Esophagus mucosa (tissue), 1 donor: ENCODE measurements at places on chromosomes 3 and 15. TPM values are rescaled to one million over a fixed set of nuclear protein-coding genes. Genes with fewer than 3 reads are reported as not detected.

DNA sequence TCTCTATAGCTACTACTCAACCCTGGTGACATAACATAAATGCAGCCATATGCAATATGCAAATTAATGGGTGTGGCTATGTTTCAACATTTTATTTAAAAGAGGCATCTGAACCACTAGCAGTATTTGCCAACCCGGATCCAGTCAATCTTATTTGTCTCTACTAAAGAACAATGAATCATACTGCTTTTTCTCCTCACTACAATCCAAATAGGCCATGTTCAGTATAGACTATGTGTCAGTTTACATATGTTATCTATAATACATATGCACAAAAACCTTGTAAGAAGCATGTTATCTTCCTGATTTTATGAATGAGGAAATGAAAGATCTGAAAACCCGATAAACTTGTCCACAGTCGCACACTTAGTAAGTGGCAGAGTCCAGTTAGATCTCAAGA is 125.7 kb downstream of the STAG1 start:
- peak; percentile 79 for ATAC-seq

- ATAC-seq = no peak
These were observed 142.4 kb upstream of the KCNMB2 start for GRCh38 chr3:178393824-178394223.

DNA sequence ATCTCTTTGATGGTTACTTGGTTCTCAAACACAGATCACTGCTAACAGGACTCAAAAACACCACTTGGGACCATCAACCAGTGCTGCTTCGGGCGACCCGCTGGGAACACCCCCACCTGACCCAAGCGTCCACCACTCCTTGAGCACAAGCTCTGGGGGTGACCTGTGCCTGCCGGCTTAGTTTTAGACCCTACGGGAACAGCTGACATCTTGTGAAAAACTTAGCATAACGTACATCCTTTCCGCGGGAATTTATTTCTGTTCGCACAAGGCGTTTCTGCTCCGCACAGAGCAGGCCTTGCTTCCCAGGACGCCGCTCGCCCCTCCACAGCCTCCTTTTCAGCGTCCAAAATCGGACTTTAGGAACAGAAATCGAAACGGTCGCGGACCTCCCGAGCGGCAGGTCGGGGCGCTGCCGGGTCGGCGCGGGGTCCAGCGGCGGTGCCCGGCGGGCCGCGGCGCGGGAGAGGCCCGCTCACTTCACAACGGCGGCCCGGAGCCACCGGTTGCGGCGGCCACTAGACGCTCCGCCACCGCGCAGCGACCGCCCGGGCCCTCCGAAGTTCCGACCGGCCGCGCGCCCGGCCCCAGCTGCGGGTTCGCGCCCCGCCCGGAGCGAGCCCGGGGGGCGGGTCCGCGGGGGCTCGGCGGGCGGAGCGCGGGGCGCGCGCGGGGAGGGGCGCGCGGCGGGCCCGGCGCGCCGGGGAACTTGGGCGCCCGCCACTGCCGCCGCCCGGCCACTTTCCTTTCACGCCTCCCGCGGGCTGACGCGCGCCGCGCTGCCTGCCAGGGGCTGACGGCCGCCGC is 959 bp downstream of the SFMBT1 start:
- ATAC-seq = peak; percentile 63

DNA sequence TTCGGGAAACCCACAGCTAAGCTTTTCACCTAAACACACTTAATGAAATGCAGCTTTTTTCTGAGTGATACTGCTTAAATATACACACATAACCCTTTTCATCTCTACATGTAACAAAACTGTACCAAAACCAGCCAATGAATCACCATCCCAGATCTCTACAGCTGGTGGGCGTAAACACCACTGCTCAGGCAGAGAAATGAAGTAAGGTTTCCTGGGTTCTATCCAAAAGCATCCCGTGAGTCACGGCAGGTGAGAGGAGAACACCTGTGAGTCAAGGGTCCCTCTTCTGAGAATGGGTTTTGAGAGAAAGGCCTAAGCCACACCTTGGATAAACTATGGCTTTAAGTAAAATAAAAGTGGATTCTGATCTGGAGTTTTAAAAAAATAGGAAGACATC is 2.6 kb downstream of the CLDN1 start:
- ATAC-seq = peak; percentile 81

TRIM71 gene
- total RNA-seq = not detected

GRCh38 chr15:45603881-45604280 is 16.7 kb downstream of the BLOC1S6 start:
- ATAC-seq = no peak

TATDN2 gene
- total RNA-seq = 16.9 TPM

GRCh38 chr3:189772584-189772983 is 141.4 kb downstream of the TP63 start:
- ATAC-seq = peak; percentile 37

DNA sequence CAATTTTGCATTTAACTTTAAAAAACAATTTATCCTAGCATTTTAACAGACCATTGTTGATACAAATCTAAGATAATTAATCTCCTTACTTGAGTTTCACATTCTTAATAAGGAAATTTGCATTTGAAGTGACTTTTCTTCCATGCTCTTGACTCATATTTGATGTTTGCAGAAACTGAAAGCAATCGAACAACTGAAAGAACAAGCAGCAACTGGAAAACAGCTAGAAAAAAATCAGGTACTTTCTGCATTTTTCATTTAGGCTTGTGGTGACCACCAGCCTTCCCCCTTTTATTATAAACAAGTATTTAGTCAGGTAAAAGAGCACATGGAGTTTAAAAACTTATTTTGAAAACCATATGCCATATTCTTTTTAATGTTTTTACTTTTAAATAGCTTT is 20.1 kb upstream of the SELENOT start:
- no peak for ATAC-seq

GRCh38 chr3:196207159-196207832 is 3.9 kb downstream of the ZDHHC19 start:
- peak; percentile 42 for ATAC-seq

GRCh38 chr3:97960993-97961766 is 11.1 kb downstream of the RIOX2 start:
- no peak for ATAC-seq

FILIP1L gene
- total RNA-seq = 2.3 TPM

- ATAC-seq = peak; percentile 70
These were observed 124.2 kb downstream of the IMPG2 start for GRCh38 chr3:101195951-101196713.

DNA sequence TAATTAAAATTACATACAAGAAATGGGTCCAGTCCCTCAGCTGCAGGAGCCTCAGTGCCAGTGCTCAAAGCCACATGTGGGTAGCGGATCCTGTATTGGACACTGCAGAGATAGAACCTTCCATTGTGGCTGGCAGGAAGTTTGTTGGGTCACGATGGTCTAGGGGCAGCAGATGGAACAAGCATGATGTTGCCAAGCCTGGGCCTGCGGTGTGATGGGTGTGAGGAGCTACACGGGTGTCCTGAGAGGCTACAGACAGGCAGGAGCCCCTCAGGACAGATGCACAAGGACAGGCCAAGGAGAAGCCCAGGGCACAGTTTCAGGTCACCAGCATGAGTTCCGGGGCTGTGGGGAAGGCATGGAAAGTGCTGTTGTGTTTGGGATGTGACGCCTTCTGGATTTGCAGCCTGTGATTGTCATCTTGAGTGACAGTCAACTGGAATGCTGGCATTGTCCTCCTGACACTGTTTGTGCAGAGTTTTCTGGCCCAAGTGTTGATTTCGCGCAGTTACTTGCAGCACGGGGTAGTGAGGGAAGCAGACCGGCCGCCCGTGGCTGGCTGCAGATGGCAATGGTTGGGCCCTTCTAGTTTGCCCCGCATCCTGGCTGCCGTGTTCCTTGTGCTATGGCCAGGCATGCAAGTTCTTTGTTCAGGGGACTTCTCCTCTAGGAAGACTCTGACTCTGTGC is 177.1 kb downstream of the NSMCE3 start:
- no peak for ATAC-seq

- no peak for ATAC-seq
These were observed 8.3 kb downstream of the MSL2 start for GRCh38 chr3:136187868-136188267.

ETV5 gene
- 4.3 TPM for total RNA-seq

ZBTB47 gene
- total RNA-seq = 3.7 TPM

OR4F6 gene
- not detected for total RNA-seq

DNA sequence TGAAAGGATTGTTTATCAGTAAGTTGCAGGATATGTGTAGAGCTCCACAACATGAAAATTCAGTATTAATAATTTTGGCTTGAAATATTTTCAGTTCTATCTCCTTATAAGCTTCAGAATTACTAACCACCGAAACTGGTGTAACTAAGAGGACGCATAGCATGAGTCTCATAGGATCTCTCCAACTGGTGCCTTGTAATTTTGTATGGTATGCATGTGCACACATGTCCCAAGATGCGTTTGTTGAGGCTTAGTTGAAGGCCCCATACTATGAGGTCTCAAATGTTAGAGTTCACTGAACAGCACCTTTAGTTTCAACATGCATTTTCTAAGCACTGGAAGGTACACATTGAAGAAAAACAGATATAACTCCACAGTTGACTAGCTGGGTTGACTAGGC is 195.4 kb downstream of the TP63 start:
- peak; percentile 19 for ATAC-seq

GRCh38 chr15:89303986-89304385 is 30.6 kb downstream of the POLG start:
- ATAC-seq = no peak

DNA sequence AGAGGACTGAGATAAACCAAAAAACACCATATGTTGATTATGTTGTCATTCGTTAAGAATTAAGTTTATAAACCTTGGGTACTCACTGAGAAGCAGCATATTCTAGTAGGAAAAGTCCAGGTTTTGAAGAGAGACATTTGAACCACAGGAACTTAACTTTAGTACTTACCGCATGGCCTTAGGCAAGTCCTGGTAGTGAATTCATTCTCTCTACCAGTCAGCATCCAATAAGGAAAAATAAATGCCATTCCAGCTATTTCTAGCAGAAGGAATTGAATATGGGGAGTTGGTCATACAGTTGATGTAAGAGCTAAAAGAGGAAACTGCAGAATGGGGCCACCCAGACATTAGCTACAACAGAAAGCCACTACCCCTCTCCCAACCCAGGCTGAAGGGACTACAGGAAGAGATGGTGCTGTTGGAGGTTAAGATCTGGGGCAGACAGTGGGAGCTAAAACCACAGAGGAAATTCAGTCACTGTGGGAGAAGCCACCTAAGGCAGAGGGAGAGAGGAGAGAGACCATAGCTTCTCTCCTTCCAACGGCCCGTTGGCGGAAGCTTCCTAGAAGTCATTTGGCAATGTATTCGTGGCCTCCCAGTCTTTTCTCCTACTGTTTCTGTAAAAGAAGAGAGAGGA is 133.8 kb upstream of the RARB start:
- ATAC-seq = no peak

- ATAC-seq = no peak
These were observed 120.2 kb downstream of the EPHA3 start for GRCh38 chr3:89227634-89228033.

CYP8B1 gene
- total RNA-seq = not detected

DNA sequence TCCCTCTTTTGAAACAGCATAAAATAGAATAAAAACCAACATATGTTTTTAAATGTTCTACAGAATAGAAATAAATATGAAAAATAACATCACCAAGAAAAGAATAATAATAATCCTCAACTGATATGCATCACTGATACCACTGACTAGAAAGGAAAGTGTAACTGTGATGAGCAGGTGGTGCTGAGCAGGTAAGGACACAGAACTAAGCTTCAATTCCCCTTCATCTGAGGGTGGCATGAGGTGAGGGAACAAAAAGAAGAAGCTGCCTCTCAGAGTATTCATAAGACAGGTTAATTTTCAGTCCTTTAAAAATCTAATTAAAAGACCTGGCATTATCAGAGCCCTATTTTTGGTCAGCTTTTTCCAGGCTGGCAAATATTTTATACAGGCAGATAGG is 216.3 kb downstream of the PLCH1 start:
- ATAC-seq = no peak

DNA sequence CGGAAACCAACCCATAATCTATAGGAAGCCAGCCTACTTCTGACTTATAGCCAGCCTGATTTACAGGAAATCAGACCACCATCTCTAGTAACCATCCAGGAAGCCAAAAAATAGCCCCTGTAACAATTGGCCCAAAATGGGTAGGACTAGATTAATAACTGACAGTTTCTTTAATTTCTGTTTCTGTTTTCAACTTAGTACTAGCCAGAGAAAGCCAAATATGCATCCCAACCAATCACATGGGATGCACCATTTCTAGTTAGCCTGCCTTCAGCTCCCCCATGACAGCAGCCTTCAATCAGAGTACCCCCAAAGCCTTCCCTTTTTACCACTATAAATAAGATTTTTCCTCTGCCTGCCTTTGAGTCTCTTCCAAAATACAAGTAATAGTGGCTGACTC is 239.1 kb upstream of the GADL1 start:
- no peak for ATAC-seq

OR5K2 gene
- not detected for total RNA-seq

CHRNB4 gene
- 0.72 TPM for total RNA-seq

SAMMSON gene
- total RNA-seq = not detected

GRCh38 chr3:180749796-180750195 is 70.5 kb upstream of the CCDC39 start:
- ATAC-seq = no peak

GRCh38 chr3:31050296-31050695 is 155.8 kb upstream of the GADL1 start:
- no peak for ATAC-seq

CPNE9 gene
- total RNA-seq = not detected

DNA sequence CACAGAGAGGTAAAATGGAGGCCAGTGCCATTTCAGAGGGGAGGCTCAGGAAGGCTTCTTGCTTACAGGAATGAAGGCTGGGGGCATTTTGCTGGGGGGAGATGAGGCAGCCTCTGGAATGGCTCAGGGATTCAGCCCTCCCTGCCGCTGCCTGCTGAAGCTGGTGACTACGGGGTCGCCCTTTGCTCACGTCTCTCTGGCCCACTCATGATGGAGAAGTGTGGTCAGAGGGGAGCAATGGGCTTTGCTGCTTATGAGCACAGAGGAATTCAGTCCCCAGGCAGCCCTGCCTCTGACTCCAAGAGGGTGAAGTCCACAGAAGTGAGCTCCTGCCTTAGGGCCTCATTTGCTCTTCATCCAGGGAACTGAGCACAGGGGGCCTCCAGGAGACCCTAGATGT is 39.9 kb downstream of the MESD start:
- ATAC-seq = no peak

DNA sequence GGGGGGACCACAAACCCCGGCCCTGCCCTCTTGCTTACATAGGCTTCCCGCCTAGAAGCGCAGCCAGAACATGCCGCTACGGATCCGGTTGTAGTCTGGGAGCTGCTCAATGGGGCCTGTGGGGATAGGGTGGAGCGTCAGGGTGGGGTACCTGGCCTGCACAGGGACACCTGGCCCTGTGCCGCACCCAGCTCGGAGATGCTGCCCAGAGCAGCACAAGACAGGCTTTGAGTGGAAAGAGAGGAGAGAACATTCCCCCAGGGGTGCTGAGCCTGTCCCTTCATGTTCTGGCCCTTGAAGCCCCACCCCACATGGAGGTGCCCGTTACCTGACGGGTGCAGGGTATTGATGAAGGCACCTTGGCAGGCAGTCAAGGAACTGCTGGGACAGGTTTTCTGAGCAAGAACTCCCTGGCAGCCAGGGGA is 4.0 kb upstream of the COL7A1 start:
- peak; percentile 86 for ATAC-seq

PTX3 gene
- 0.16 TPM for total RNA-seq

- no peak for ATAC-seq
These were observed 55.9 kb downstream of the NOX5 start for GRCh38 chr15:69070396-69070795.
